ENCODE measurements at places on chromosomes 6 and 20.

DNA sequence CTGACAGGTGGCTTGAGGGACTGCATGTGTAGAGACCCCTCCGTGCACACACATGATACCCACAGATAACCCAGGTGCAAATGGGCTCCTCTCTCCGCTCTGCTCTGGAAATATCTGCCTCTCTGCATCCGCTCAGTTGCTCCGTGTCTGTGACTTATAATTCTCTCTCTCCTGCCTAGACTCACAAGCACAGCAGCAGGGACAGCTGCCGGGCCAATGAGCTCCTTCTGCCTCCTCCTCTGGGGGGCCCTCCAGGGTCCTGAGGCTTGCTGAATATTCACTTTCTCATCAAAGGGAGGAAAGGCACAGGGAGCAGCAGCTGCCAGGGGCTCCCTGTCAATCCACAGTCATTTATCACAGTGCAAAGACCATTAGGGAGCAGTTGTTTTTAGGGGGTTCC lies 24.1 kb downstream of the LRFN2 start:
- H3K27ac ChIP-seq = no peak overlapping the region
- no peak for DNase-seq
- H3K36me3 ChIP-seq = no peaks in the 10 kb centered on the region
- no peak overlapping the region for H3K4me3 ChIP-seq

DNA sequence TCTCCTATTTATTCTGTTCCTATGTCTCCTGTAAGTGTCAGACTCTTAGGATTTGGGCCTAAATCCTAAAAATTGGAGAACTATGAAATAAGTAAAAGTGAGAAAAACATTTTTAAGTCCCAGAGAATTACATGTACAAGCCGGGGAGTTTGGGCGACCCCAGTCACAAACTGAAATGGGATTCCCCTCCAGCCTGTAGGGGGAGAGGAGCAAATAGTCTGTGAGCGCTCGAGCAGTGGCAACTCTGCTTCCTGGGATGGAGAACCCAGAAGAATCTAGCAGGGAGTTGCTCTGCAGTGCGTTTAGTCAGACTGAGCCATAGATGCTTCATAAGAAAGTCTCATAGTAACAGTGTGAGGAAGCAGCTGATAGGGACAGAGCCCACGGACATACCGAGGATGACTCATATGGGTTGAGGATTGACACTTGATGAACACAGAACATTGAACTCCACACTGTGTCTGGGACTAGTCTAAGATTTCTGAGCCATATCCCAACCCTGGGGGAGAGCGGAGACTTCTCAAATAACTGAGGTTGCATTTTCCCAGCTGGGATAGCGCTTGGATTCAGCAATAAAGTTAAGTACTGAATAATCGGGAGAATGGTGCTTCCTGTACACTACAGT lies 437.2 kb downstream of the BCKDHB start:
- H3K27me3 ChIP-seq = no peaks in the 10 kb centered on the region
- H3K4me3 ChIP-seq = no peak overlapping the region
- H3K36me3 ChIP-seq = peaks cover 5% of the 10 kb centered on the region

DNA sequence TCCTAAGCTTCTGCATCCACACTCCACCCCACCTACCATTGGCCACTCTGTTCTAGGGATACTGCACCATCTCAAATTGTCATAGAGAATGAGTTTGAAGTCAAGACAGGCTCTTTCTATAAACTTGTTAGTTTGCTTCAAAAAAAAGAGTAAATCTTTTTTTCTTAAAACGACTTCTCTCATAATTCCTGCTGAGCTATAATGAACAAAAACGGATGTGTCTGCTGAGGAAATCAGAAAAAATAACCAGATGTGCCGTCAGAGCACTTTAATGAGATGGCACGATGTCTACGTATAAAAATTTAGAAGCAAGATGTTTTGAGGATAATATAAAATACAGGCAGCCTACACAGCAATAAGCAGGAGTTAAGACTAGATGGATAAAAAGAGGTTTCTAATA lies 24.0 kb upstream of the DDO start:
- H3K36me3 ChIP-seq = no peaks in the 10 kb centered on the region
- no peaks in the 10 kb centered on the region for H3K4me1 ChIP-seq
- H3K27me3 ChIP-seq = peaks cover 2% of the 10 kb centered on the region
- no peak for DNase-seq

- no peaks in the 10 kb centered on the region for H3K36me3 ChIP-seq
- no peaks in the 10 kb centered on the region for H3K4me1 ChIP-seq
- DNase-seq = no peak
- H3K27me3 ChIP-seq = no peaks in the 10 kb centered on the region
Observed at GRCh38 chr6:166488076-166488685, 98.3 kb downstream of the RAMACL start.

All from SJSA1 (cell line).